ENCODE measurements at places on chromosomes 6 and 20.
A peak's percentile ranks its signal among the peaks of the same experiment; 100 is the strongest.

- no peak for DNase-seq
Observed at GRCh38 chr6:67497749-67498148, 1137.3 kb upstream of the ADGRB3 start.

DNA sequence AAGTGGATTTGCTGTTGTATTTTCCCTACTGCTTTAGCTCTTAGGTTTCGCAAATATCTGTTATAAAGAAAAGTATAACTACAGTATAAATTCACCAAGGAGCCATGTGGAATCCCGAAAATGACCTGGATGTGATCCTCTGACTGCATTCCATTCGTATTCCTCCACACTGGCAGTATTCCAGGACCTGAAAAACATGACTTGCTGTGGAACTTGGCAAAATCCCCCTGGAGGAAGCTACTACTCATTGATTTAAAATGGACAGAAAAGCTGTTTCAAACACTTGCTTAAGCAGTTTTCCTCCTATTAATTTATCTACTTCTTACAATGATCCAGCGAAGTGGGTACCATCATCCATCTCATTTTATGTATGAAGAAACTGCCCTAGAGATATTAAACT, 13.3 kb upstream of the ENPP5 start:
- no peak for DNase-seq

DNA sequence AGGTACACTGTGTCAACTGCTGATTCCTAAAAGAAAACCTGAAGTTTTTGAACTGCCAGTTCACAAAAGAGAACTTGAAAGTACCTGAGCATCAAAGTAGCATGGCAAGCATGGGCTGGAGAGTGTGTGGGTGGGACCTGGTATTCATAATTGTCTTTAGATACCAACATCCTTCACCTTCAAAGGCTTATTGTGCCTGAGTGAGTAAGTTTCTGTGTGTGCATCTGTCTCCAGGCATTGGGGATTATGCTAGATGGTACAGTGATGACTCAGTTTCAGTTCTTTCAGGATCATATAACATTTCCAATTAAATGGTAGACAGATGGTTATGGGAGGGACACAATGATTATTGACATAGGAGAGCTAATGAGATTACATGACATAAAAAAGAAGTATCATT, 238.5 kb downstream of the ZFAND3 start:
- DNase-seq, result no peak

GRCh38 chr6:34709386-34709785, 12.8 kb upstream of the ILRUN start:
- peak; percentile 75 for DNase-seq

DNA sequence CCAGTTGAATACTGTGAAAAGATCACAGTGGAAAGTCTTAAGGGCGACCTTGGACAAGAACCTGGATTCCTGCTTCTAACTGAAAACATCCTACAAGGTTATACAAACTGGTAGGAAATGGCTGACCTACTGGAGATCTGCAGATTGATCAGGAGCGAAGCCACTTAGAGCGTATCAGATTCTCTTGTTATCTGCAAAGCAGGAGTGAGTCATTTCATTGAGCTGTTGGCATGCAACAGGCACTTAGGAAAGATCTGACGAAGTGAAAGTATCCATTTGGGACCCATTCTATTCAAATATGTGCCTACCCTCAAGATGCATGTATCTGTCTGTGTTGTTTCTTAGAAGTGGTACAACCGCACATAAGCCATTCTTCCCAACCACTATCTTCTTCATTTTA, 131.2 kb upstream of the RIN2 start:
- no peak for DNase-seq

- no peak for DNase-seq
Observed at GRCh38 chr6:41682497-41683272, 44.4 kb downstream of the MDFI start.

DNA sequence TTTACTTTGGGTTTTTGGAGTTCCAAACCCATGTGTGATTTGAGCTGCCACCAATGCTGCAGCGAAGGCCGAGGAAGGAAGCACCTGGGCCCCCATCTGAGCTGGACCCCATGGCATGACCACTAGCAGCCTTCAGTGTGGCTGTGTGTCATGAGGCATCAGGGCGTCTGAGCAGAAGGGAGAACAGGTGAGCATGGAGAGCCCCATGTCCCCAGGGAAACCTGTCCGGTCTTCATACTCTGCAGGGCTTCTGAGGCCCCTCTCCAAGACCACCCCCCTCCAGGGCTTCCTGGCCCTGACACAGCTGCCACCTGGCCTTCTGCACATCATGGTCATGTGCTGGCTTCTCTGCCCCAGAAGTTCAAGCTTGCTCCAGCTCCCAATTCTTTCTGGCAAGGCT, 169.1 kb upstream of the CST7 start:
- no peak for DNase-seq

DNA sequence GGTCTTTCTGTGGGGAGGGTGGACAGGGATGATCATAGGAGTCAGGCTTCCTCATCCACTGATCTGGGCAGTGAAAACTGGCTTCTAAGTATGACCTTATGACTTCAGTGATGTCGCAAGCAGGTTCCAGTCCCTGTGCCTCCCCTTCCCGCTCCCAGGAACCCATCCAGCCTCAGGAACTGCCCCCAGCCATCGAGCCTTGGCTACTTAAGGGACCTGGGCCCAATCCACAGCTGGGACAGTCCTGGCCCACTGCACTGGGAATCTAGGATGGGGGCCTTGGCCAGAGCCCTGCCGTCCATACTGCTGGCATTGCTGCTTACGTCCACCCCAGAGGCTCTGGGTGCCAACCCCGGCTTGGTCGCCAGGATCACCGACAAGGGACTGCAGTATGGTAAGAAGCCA, at the start of gene LBP:
Gene LBP, plus strand, starts transcription at position 236 of the 405 bp plus-strand sequence. Its CDS starts 35 bp downstream, at position 271.
- DNase-seq, result no peak
